Hypothalamus (tissue), 51 donors: ENCODE measurements at places on chromosomes 4 and X.

- DNase-seq, result no peak
Observed at GRCh38 chr4:128155231-128155855, 94.2 kb downstream of the LARP1B start.

DNA sequence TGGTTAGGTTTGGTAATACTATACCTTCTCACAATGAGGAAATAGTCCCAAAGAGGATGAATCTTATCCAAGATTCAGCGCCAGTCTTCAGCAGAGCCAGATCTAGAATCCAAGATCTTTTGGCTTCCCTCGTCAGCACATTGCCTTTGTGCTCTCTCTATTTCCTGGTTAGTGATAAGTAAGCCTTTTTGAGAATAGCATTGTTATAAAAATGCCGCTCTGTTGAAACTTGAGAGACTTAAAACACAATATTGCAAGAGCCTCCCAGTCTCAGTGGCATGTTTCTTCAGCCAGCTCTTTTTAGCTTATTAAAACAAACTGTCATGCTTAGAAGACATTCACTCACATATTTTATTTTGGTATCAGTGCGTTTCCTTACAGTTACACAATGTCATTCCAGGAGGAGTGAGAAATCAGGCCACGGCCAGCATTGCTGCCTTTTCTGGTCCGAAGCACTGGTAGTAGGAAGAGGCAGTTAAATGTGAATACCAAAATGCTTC is 141.4 kb downstream of the KLHL8 start:
- no peak for DNase-seq

GRCh38 chrX:97498093-97498492 is 614.4 kb downstream of the RPA4 start:
- no peak for DNase-seq

GRCh38 chr4:25351777-25352416 is 25.2 kb upstream of the ANAPC4 start:
- DNase-seq, result no peak

DNA sequence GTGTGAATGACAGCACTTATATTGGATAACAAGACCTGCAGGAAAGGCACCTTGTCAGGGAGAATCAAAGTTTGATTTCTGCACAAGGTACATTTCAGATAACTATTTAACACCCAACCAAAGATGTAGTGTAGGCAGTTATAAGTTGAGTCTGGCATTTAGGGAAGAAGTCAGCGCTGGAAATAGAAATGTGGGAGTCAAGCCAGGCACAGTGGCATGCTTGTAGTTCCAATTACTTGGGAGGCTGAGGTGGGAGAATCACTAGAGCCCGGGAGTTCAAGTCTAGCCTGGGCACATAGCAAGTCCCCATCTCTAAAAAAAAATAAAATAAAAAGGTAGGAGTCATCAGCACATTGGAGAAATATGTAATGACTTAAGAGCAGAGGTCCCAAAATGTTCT is 295.1 kb downstream of the ZNF674 start:
- DNase-seq, result no peak

DNA sequence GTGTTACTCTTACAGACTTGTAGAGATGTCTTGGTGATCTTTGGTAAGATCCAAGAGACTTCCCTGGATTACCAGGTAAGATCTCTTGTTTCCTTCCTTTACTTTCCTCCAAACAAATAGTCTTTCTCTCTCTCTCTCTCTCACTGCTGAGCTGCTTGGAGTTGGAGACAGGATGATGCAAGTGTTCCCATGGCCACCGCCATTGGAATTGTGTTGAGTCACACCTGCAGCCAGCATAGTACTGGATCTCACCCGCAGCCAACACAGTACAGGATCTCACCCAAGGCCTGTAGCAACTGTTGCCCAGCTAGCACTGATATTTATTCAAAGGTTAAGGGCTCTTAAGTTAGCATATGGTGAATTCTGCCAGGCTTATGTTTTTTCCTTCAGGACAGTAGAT is 1080.9 kb downstream of the FAT4 start:
- no peak for DNase-seq

DNA sequence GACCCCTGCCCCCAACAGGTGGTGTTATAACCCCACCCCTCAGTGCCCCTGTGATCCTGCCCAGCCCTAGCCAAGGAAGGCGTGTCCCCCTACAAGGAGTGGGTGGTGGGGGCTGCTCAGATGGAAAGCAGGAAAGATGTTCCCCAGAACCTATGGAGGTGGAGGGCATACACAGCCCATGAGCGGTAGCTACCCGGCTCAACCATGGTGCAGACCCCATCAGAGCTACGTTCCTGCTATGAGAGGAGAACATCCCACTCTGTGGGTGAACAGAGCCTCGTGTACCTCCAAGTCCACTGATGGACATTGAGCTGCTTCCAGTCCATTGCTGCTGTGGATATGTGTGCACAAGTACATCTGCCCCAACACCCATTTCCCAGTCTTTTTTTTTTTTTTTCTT is 71.1 kb downstream of the SHOX start:
- no peak for DNase-seq

DNA sequence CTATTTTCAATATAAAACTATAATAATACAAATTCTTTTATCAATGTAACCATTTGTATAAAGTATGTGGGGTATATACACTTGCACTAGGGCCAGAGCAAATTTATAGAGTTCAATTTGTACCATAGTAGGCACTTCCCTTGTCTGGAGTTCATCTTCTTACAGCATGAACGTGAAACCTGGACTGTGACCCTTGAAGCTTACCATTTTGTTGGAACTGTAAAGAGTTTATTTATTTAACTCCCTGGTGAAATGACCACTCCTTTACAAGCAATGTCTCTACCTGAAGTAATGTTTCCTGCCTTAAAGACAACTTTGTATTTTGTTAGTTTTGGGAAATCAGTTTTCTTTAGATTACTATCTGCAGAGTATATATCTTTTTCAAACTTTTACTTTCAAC is 188.2 kb downstream of the ARAP2 start:
- no peak for DNase-seq

GRCh38 chr4:170400361-170400760 is 310.6 kb upstream of the AADAT start:
- DNase-seq, result no peak

GRCh38 chr4:129239088-129239487 is 143.1 kb downstream of the C4orf33 start:
- no peak for DNase-seq

GRCh38 chrX:39322496-39322895 is 521.2 kb downstream of the MID1IP1 start:
- DNase-seq, result no peak

DNA sequence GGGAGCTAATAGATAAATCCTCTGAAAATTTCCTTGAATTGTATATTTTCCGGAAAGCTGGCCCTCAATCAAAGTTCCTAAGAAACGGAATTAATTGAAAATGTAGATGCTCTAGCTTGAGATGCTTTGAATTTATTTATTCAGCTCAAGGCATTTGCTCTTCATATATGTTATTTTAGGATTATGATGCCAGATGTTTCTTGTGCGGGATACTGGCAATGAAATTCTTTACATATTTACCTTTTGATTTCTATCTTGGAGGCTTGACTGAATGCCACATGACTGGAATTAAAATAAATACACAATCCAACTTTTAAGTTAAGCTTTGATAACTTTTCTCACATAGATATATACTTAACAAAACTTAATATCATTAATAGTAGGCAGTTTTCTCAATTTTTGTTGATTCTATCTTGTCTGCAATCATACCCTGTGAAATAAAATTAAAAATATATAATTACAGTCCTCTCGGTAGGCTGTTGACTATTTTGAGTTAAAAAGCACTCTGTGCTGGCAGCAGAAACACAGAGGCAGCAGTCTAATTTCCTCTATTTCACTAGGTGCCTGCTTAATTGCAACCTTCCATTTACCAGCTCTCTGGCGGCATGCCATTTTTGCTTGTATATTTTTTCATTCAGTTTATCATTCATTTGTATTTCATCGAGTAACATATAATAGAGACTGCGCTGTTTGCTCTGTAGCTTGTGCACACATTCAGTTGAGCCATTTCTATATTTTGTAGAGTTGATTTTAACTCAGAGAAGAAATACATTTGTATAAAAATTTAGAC is 991.5 kb downstream of the ADGRL3 start:
- no peak for DNase-seq

- no peak for DNase-seq
Observed at GRCh38 chrX:22396408-22396807, 123.7 kb downstream of the CBLL2 start.

DNA sequence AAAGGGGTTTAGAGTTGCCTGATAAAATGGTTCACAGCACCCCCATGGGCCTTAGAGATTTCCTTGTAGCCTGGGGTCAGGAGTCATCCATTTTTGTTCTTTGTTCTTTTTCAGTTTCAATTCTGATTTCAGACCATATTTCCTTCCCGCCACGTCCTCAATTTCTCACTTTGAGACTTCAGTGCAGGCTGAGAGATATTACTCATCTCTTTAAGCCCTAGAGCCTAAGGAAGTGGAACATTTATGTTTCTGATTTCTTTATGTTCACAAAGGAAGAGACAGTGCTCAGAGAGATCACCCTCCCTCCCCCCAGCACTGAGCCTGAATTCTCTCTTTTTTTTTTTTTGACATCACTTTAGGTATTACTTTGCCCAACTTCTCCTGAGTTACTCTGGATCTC is 56.3 kb downstream of the MSN start:
- DNase-seq, result no peak

DNA sequence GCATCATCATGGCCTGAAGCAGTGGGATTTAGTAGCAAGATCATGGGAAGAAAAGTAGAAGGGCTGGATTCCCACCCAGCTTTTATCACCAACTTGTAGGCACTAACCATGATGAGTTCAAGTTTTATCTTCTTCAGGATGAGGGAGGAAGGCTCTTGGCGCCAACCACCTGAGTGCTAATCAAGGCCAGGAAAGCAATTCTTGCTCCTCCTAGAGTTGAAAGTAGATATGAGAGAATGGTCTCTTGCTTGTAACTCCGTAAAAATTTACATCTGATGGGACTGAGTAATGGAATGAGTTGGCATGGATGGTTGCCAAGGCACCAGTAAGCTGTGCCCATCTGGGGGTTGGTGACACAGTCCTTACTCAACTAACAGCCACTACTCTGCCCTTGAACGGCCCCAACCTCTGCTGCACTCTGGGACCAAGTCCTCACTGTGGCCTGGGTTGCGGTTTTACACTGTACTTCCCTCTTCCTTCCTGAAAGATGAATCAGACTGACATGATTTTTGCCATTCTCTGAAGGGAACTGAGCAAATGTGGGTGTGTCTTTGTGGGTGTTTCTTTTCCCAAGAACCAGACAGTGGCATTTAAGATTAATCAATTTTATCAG is 39.4 kb upstream of the NDP start:
- DNase-seq, result no peak

- no peak for DNase-seq
Observed at GRCh38 chr4:96698831-96699230, 858.9 kb downstream of the PDHA2 start.

- no peak for DNase-seq
Observed at GRCh38 chrX:19576742-19577141, 61.4 kb upstream of the MAP3K15 start.

DNA sequence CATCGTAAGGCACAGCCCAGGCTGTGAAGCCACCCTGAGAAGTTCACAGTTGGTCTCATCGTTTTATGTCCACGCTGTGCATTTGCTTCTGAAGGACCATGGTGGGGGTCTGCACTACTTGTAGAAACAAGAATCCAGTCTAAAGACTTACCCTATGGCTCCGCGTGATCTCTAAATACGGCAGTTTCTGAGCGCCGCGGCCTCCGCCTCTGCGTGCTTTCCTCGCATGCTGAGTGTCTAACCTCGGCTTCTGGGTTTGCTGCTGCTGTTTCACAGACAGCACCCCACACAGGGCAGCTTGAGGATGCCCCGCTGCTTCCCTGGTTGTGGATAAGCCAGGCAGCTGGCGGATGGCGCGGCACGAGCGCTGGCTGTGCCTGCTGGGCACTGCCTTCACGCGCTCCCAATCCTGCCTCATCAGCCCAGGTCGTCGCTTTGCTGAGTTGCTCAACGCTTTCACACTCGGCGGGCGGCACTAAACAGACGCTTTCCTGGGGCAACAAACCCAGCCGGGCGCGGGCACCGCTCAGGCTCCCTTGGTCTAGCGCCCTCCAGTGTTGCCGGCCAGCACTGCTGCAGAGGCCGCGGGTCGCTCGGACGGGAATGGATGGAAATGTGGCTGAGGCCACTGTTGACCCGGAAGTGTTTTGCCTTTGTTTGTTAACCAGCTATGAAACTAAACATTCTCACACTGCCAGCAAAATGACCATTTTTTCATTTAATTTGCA is 39.2 kb downstream of the FGFRL1 start:
- peak; percentile 75 for DNase-seq

- no peak for DNase-seq
Observed at GRCh38 chr4:119281393-119281792, 40.5 kb downstream of the FABP2 start.

- DNase-seq, result no peak
Observed at GRCh38 chr4:39526765-39527295, 409 bp downstream of the UGDH start.

GRCh38 chr4:112284662-112285411 is 867 bp downstream of the TIFA start:
- DNase-seq, result no peak

DNA sequence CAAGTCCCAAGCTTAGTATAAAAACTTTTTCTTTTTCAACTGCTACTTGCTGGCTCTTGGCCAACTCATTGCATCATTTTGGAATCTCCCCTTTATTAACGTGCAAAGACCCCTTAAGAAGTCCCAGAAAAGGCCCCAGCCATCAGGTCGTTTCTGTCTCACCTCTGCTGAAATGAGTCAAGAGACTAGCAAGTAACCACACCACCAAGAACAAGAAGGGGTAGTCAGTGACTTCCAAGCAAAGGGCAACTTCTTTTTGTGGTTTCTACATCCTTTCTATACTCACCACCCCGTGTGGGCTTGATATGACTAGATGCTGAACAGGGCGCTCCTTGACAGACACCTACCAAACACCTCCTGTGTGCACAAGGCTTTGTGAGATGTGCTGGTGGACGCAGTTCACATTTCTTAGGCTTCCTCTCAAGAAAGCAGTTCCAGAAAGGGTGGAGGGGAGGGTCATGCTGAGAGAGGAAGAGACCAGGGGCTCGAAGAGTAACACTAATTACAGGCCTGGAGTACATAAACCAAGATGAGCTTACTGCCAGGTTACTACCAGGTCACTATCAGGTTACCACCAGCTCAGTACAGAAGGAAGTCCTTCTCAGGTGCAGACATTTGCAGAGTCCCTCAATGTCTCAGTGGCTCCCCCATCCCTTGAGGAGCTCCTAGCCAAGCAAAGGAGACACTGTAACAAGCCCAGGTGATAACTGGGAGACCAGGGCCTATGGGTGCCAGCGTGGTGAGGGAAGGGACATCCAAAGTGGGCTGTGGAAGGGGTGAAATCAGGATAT is 19.3 kb downstream of the JAKMIP1 start:
- DNase-seq, result no peak

DNA sequence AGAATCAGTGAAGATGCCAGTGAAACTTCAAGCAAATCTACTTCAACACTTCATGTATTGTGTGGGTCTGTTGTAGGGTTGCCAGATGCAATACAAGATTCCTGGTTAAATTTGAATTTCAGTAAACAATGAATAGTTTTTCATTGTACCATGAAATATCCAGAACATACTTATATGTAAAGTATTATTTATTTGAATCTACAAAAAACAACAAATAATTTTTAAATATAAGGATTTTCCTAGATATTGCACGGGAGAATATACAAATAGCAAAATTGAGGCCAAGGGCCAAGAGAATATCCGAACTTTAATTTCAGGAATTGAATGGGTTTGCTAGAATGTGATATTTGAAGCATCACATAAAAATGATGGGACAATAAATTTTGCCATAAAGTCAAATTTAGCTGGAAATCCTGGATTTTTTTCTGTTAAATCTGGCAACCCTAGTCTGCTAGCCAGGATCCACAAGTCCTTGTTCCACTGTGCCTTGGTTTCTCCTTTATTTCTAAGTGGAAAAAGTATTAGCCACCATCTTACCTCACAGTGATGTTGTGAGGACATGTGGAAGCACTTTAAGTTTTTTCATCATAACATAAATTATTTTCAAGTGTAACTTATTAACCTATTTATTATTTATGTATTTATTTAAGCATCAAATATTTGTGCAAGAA is 2.3 kb downstream of the CXCL8 start:
- no peak for DNase-seq
